ENCODE measurements at places on chromosomes 11 and 22. TPM values are rescaled to one million over a fixed set of nuclear protein-coding genes. Genes with fewer than 3 reads are reported as not detected.

The GDPD4 gene
- total RNA-seq: 0.08 TPM

The RPLP2 gene
- total RNA-seq: 1,183 TPM

The PAMR1 gene
- 0.84 TPM for total RNA-seq

The TRPM5 gene
- total RNA-seq: not detected

The C22orf42 gene
- total RNA-seq: not detected

The DDTL gene
- 0.75 TPM for total RNA-seq

DNA sequence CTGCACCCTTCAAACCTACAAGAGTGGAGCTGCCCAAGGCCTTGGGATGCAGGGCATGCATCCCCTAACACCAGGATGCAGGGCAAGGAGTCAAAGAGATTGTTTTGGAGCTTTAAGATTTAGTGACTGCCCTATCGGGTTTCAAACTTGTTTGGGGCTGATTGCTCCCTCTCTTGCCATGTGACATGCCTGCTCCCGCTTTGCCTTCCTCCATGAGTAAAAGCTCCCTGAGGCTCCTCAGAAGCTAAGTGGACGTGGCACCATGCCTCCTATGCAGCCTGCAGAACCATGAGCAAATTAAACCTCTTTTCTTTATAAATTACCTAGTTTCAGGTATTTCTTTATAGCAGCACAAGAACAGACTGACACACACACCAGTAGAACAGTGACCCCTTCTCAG is 15.8 kb upstream of the CSF2RB start:
- no peak for DNase-seq

DNA sequence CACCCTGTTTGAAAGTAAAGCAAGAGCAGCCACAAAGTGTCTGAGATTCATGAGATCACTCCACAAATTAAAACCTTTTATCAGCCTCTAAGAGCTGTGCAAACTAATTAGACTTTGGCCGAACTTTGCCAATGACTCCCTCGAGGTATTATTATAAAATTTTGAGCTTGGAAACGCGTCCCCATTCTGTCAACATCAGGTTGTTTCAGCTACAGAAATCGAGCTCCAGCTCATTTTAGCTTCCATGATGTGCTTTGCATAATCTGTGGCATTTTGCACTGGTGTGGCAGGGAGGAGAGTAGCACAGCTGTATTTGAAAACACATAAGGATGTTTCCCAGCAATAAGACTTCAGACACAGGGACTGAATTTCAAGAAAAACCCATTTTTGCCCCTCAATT is 872.2 kb downstream of the NTM start:
- DNase-seq: no peak

GRCh38 chr11:112882494-112883381 is 78.5 kb upstream of the NCAM1 start:
- no peak for DNase-seq

GRCh38 chr11:65615950-65616574 is 486 bp downstream of the PCNX3 start:
- no peak for DNase-seq

DNA sequence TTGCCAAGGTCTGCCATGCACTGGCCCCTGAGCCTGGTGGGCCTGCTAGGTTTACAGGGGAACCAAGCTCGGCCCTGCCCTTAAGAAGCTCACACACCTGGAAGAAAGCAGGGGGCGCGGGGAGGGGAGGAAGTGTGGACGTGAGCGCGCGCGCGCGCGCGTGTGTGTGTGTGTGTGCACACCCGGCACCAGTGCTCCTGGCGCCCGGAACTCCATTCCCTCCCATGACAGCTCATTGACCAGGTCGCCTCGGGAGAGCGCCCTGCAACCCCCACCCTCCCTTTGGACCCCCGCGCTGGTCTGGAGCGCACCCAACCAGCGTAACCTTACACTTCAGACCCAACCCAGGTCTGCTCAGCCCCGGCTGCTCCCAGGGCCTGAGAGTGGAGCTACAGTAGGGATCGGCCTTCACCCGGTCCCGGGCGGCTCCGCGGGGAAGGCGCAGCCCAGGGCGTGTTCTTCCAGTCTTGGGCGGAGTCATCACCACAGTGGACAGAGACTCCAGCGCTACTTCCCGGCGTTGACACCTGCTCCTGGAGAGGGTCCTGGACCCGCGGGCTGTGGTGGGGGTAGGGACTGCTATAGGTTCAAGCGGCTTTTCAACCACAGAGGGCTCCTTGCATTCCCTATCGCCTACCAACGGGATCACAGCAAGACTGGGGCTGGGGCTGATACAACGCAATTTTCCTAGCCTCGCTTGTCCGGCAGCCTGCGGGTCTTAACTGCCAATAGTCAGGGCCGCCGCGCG is 1.5 kb downstream of the GALNT18 start:
- DNase-seq: no peak

DNA sequence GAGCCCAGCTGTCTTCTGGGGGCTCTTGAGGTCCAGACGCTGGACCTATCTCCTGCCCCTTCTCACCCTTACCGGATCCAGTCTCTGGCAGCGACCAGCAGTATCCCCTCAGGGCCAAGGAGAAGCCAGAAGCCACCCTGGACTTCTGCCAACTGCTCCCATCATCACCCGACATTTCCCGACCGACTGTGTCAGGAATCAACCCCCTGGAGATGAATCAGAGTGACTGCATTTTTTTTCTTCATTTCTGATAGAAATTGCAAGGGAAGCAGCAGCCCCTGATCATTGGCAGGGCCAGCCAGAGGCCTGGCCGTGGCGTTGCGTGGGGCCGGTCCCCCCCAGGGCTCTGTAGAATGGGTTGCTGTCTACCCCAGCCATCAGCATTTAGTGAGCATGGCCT is 5.2 kb upstream of the LIF start:
- DNase-seq: no peak

GRCh38 chr11:72771507-72771906 is 19.3 kb upstream of the ARAP1 start:
- DNase-seq: no peak

DNA sequence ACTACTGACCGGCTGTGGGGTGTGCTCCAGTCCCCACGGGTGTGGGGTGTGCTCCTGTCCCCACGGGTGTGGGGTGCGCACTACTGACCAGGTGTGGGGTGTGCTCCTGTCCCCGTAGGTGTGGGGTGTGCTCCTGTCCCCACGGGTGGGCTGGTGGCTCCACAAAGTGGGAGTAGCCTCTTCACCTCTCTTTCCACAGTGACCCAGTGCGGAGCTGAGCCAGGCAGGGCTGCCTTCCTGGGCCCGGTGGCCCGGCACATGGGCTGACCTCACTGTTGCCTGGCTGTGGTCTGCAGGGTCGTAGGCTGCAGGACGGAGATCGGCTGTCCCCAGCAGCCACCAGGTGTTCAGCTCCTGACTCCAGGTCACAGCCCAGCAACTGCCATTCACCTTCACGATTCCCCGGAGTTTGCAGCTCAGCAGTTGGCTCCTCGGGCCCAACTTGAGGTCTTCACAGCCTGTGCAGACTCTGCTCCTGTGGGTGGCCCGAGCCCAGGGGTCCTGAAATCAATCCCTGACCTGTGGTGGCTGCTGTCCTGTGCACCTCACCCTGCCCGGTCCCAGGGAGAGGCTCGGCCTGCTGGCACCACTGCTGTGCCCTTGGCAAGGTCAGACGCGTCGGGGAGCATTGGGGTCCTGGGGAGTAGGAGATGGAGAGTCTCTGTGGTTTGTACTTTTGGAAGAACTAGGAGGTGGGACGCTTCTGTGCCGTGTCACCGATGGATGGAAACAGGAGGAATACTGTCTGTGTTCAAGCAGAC is 414.3 kb downstream of the TBC1D22A start:
- no peak for DNase-seq

DNA sequence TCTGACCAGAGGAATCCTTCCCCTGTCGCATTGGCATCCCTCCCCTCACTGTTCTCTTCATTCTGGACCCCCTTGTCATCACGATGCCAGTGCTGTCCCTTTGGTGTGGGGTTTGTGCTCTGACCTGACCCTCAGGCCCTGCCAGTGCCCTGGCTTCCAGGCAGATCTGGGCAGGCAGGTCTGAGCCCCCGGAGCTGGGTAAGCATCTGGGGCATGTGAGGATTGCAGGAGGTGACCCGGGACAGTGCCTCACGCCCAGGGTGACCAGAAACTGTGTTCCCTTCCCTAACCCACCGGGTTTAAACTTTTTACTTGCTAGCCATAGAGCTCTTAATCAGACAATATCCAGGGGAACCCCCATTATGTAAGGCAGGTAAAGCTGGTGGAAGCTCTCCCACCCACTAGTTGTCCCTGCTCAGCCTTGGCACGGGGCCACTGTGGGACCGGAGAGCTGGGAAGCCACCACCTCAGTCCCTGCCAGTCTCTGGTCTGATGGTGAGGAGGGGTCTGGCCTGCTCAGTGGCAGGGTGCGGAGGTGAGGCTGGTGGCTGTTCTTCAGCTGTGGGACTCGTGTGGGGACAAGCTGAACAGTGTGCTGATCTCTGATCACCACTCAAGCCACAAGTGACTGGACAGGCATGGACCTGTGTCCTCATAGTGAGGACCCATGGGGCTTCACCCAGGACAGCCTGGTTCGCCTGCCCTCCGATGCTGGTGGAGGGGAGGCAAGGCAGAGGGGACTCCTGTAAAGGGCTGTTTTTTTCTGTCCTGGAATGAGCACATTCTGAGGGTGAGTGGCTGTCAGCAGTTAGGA is 38.0 kb downstream of the BCR start:
- DNase-seq: no peak

DNA sequence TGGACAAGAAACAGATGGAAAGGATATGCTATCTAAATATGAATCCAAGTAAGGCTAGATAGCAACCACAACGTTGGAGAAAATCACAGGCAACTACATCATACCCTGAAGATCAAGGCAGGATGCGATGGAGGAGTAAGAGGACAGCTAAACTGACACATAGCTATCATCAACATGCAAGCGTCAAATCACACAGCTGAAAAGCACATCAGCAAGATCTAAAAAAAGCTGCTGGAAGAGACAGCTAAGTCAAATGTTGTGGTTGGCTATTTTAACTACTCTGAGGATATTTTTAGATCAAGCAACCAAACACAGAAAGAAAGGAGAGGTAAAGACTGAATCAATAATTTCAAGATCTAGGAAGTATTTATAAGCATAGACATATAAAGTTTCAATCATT is 466.9 kb downstream of the BRD1 start:
- no peak for DNase-seq

- no peak for DNase-seq
These were observed 45.2 kb downstream of the CLPB start for GRCh38 chr11:72389116-72389515.

DNA sequence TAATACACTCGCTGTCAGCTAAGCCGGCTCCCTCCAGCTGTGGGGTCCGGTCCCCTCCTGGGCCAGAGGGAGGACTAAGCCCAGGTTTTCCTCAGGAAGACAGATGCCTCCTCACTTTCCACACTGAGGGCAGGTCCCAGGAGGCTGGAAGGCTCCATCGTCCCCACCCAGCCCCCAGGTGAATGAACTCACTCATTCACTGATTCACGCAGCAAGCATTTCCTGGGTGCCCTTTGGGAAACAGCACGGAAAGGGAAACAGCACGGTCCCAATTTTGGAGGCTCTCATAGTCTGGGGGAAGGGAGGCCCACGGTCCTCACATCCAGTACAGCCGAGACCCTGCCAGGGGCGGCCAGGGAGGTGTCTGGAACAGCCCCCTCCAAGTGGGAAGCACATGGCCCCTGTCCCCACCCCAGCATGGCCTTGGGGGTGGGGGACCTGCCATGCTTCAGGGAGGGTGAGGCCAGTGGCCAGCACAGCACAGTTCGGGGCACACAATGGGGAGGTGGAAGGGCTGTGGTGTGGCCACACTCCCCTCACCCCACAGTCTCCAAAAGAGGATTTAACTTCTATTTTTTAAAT is 9.3 kb upstream of the TH start:
- no peak for DNase-seq

- DNase-seq: no peak
These were observed 413.4 kb downstream of the MN1 start for GRCh38 chr22:27388090-27388600.

- DNase-seq: no peak
These were observed 2.0 kb downstream of the FBLN1 start for GRCh38 chr22:45504373-45505341.

- DNase-seq: no peak
These were observed 11.7 kb downstream of the EIF4G2 start for GRCh38 chr11:10797001-10797400.

GRCh38 chr11:45646275-45646927 is 19.0 kb downstream of the CHST1 start:
- DNase-seq: no peak

DNA sequence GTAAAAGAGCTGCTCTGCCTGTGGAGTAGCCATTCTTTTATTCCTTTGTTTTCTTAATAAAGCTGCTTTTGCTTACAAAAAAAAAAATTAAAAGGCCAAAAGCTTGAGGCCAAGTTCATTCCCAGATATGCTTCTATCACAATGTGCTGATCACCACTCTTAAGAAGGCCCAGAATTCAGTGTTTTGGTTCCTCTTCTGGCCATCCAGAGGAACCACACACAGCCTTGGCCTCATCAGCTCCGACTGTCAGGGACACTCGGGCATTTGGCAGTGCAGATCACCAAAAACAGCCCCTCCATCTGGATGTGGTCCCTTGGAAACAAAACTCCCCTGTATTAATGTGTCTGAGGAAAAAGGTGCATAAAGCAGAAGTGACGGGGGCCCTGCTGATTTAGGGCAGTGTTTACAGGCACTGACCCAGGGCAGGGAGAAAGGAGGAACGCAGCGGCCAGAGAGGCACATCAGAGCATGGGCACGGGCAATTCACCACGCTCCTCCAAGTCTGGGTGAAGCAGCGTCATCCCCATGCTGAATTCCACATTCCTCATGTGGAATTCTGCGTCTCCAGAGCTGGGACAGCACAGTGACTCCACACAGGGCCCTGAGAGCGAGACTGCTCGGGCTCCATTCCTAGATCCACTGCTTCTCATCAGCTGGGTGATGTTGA is 17.7 kb downstream of the POLDIP3 start:
- DNase-seq: no peak

DNA sequence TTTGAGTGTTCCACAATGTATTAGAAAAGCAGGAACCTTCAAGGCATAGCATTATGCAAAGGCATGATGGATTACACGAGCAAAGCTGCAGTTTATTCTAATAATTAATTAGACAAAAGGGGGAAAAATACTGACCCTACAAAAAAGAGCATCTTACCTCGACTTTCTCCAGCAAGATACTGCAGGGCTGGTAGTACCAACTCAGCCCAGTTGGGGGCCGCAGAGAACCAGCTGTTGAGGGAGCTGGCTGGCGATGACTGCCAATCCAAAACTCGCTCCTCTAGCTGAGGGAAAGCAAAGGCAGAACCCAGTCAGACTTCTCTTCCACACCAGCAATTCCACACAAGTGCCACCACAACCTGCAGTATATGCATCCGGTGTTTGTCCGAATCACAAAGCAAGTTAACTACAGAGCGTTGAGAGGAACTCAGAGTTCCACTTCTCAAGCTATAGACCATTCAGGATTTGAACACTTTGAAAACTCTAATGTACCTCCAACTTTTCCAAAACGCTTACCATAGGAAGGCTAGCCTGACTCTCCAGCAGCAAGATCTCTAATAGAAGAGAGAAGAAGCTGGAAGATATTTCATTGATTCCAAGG is 13.7 kb downstream of the NFRKB start:
- DNase-seq: no peak

GRCh38 chr22:32199341-32199740 is 5.5 kb downstream of the RFPL2 start:
- DNase-seq: no peak
